Spinal cord (tissue), 10 donors: ENCODE measurements at places on chromosomes 2 and 18. TPM values are rescaled to one million over a fixed set of nuclear protein-coding genes. Genes with fewer than 3 reads are reported as not detected.

The PECR gene
- 27.2 TPM for total RNA-seq

The DYSF gene
- total RNA-seq = 3.5 TPM

The MYO7B gene
- 4.3 TPM for total RNA-seq

The SKOR2 gene
- 0.55 TPM for total RNA-seq

The PROKR1 gene
- 5.8 TPM for total RNA-seq

The GBX2 gene
- 3.3 TPM for total RNA-seq

The STK11IP gene
- total RNA-seq = 23.4 TPM

The RNF125 gene
- total RNA-seq = 4.1 TPM

The PCARE gene
- 0.06 TPM for total RNA-seq

The GCFC2 gene
- 31.7 TPM for total RNA-seq

The RPRM gene
- total RNA-seq = 15.1 TPM

DNA sequence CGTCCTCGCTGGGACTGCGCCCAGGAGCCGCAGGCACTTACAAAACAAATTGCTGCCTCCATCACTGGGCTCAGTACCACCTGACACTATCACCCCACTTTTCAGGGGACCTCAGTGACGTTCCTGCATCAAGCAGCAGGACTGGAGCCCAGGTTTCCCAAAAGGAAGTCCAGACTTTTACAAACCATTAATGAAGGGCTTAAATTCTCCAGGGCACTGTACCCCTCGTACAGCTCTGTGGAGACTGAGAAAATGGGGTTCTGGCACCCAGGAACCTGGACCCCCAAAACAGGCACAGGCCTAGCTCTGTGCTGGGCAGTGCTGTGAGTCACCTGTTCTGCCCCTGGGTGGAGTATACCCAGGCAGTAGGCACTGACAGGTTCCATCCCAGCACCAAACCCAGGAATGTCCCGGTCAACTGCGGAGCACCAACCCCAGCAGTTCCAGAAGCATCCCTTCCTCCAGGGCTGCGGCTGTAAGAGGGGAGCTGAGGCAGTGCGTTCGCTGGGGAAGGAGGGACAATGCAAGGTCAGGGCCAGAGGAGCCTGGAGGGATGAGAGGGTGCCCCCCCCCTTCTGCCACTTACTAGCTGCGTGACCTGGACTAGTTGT lies 24.6 kb upstream of the NOTO start:
- no peak for DNase-seq

DNA sequence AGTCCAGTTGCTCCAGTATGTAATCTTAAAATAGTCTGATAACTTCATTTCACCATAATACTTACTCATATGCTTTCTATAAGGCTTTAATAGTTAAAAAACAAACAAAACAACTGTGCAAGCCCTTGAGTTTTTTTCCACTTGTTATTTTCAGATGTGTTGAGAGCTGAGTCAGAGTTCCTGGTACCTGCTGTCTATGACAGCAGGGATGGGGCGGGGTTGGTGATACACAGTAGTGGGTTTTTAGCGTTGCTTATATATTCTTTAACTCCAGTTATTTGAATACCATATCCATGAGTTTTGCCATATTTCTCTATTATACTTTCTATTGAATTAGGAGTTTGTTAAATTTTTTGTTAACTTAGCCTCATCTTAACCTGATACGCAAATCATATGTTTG lies 5.0 kb downstream of the NAPG start:
- no peak for DNase-seq

DNA sequence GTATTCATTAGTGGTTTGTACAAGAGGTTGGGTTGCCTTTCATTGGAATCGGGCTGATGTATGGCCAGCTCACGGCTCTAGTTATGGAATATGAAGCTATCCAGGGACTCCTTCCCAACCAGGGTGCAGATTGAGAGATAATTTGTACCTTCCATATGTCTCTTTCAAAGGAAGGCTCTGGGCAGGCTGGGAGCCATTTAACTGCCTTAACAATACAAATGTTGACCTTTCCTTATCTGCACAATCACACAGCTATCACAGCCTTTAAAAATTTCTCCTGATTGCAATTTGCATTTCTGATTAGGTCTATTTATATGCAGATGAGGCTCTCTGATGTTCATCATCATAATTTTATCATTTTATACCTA lies 58.7 kb downstream of the MYO3B start:
- no peak for DNase-seq

GRCh38 chr18:32612651-32613050 lies 142.0 kb upstream of the GAREM1 start:
- DNase-seq = no peak

- DNase-seq = peak; percentile 72
Observed at GRCh38 chr2:241925821-241926441, 56.4 kb downstream of the RTP5 start.

GRCh38 chr2:158395166-158395565 lies 61.4 kb downstream of the CCDC148 start:
- no peak for DNase-seq

- DNase-seq = no peak
Observed at GRCh38 chr2:204984518-204984917, 439.2 kb downstream of the PARD3B start.

- DNase-seq = no peak
Observed at GRCh38 chr2:149787206-149787605, 199.6 kb upstream of the MMADHC start.

GRCh38 chr2:3160751-3161330 lies 216.8 kb downstream of the EIPR1 start:
- no peak for DNase-seq

DNA sequence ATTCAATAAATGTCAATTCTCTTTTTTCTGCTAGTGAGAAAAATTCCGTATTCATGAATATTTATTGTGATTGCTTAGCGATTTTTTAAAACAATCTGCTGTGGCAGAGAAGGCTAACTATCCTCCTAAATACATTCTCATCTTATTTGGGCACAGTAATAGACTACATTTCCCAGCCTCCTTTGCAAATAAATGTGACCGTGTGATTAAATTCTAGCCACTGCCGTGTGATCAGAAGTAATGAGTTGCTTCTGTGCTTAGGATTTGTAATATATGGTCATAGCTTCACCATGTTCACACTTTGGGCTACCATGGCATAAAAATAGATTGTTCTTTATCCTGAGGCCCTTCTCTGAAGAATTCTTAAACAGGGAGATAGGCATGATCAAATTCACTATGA lies 179.6 kb downstream of the FAM124B start:
- no peak for DNase-seq

- no peak for DNase-seq
Observed at GRCh38 chr2:106053116-106053515, 141.0 kb downstream of the UXS1 start.
